ENCODE measurements at places on chromosomes 7 and 10. TPM values are rescaled to one million over a fixed set of nuclear protein-coding genes. Genes with fewer than 3 reads are reported as not detected.

DNA sequence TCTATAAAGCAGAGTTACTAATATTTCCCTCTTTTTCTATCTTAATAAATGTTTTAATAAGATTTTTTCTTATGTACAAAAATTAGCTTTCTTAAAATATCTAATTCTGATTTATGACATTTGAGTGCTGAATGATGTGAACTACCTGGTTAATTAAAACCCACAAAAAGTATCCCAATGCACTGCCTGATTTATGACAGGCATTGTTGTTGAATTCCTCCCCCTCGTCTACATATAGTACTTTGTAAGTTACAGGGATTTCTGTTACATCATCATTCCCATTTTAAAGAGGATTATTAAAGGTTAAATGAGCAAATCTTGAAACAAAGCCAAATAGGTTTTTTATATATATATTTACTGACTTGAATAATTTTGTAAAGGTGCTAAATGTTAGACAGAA lies 91.1 kb downstream of the NRBF2 start:
- DNase-seq, result no peak

DNA sequence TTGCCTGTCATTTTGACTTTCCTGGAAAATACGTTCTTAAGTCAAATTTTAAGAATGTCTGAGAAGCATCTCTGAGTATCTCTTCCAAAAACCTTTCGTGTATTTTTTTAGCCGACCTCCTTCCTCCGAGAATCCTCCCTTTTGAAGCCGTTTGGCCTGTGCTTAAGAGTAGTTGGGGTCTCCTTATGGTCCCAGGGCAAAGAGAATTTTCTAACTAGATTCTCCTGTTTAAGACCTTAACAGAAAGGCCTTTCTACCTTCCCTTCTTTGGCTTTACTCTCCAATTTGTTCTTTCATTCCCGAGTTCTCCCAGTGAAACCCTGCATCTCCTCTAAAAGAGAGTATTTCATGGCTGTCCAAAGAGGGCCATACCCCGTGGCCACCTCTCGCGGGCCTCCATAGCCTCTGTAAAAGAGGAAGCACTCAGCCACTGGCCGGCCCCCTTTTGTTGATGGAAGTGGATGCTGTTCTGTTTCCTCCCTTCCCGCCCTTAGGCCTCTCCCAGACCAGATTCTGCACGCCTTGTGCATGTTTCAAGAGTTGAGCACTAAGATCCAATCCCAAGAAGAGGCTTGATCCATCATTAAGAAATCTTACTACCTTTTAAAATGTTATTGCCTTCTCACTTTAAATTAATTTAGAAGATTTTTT lies 6.6 kb upstream of the FEZF1 start:
- no peak for DNase-seq

DNA sequence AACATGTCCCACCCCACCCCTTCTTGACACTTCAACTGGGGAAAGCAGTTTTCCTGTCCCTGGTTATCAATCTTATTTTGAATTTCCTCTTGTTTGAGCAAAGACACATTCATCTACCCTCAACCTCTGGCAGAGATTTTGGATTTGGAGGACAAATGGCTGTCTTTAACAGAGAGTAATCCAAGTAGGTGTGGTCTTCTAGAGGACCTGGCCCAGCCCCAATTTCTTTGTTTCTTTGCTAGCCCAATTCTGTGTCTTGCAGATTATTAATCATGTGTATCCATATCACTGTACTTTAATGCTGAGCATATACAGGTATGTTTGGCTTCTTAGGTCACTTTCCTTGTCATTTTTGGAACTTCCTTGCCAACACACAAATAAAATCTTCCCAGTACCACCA lies 58.8 kb upstream of the ADCY1 start:
- DNase-seq, result no peak

GRCh38 chr7:75652788-75653187 lies 86.0 kb downstream of the HIP1 start:
- no peak for DNase-seq

DNA sequence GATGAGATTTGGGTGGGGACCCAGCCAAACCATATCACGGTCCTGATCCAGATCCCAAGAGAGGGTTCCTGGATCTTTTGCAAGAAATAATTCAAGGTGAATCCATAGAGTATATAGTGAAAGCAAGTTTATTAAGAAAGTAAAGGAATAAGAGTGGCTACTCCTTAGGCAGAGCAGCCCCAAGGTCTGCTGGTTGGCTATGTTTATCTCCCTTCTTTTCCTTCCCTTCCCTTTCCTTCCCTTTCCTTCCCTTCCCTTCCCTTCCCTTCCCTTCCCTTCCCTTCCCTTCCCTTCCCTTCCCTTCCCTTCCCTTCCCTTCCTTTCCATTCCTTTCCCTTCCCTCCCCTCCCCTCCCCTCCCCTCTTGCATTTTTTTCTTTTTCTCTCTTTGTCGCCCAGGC lies 35.2 kb downstream of the OTUD1 start:
- no peak for DNase-seq

DNA sequence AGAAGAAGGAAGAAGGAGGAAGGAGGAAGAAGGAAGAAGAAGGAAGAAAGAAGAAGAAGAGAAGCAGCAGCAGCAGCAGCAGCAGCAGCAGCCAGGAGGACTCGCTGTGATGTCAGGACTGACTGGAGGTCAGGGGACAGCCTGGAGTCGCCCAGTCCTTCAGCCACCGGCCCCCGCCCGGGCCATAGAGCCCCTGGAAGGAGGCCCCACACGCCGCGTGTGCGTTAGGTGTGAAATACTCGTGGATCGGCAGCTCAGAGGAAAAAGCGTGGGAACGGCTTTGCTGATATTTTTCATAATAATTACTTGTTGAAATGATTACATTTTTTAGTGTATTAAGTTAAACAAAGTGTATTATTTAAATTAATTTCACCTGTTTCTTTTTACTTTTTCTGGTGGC lies 48.4 kb downstream of the UNCX start:
- no peak for DNase-seq

DNA sequence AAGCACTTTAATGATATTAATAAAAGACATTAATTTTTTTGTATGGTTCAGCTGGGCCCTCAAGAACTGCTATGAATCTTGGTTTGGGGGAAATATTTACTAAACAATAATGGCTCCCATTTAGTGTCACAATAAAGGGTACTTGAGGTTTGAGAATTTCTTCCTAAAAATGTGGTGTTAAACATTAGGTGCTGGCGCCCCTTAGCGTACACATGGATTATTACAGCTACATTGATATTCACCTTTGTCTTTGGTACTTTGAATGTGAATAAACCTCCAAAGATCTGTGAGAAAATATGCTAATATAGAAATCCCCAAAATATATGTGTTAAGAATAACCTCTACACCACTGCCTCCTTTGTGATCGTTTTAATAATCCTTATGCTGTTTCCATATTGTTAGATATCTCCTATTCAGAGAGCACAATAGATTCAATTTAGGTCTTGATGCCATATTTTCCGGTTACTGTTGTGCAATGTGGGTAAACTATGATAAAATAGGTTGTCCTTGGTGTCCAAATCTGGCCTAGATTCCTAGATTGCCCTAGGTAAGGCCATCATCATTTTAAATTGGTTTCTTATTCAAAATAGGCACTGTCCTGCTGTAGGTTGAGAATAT lies 161.8 kb upstream of the CACNA2D1 start:
- DNase-seq, result no peak

Gene NACAD
- total RNA-seq, result 12.0 TPM

Gene KLF14
- 1.1 TPM for total RNA-seq

Gene TUBAL3
- total RNA-seq, result 0.18 TPM

Gene ADRA2A
- 11.4 TPM for total RNA-seq

Gene ING3
- total RNA-seq, result 15.1 TPM

Gene CPEB3
- total RNA-seq, result 6.2 TPM

Gene OGA
- total RNA-seq, result 187 TPM
